ENCODE measurements at places on chromosomes 2 and 18.

GRCh38 chr2:120985174-120985996, 249.7 kb downstream of the GLI2 start:
- no peak for DNase-seq

GRCh38 chr2:196369967-196370366, 198.6 kb upstream of the STK17B start:
- DNase-seq, result no peak

GRCh38 chr2:140876015-140876414, 1254.8 kb downstream of the LRP1B start:
- DNase-seq, result no peak

GRCh38 chr2:186709529-186710450, 15.9 kb downstream of the FAM171B start:
- no peak for DNase-seq

- peak; percentile 87 for DNase-seq
Observed at GRCh38 chr2:31233741-31234682, at the start of gene EHD3. EHD3 (plus strand) TSS chr2:31234152; CDS start chr2:31234622, 470 bp downstream.

DNA sequence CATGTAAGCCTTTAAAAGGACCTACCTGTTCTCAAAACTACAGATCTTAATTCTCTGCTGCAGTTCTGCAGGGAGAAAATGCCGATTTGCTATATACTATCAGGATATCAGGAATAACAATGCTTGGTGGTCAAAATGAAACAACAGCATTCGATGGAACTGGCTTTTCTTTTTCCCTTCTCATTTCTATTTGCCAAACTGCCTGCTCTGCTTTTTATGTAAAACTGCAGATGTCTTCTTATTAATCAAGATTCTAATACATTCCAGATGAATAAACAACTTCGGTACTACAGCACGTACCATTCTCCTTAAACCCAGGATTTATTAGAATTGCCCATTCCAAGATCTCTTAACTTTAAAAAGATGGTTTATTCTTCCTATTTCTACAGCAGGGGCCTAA, 100.9 kb downstream of the ZNF521 start:
- DNase-seq, result no peak

DNA sequence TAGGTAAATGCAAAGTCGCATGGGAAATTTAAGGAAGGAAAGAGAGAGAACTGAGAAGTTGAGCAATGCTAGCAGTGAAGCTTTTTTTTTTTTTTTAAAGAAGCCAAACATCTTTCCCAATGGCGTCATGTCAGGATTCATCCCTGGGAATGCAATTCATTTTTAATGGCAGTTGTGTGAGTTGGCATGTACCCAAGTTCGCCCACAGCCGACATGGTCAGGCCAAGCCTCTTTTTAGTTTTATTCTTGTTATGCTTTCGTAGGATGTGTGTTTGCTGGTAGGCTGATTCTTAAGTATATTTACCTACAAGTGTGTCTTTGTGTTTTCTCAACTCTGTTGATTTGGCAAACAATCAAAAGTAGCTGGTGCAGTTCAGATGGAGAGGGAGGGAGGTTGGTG, 127.6 kb upstream of the ITGA6 start:
- DNase-seq, result no peak

DNA sequence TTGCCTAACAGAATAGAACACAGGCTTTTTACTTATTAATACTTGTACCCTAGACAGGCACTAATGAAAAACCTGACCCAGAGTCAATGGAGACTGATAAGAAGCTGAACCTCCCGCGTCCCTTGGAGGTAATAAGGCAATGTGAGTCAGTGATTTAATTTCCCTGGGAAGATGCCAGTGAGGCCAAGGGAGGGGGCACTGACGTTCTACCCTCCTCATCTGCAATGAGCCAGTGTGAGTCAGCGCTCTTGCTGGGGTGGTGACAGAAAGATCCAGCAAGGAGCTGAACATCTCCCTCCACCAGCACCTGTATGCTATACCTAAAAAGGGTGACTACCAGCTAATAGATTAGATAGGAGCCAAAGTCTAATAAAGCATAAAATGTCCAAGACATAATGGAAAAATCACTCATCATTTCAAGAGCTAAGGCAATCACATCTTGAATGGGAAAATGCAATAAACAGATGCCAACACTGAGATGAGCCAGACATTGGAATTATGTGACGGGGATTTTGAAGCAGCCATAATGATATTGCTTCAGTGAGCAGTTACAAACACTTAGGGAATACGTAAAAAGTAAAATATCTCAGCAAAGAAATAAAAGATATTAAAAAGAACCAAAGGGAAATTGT, 116.9 kb downstream of the TPGS2 start:
- DNase-seq, result no peak

DNA sequence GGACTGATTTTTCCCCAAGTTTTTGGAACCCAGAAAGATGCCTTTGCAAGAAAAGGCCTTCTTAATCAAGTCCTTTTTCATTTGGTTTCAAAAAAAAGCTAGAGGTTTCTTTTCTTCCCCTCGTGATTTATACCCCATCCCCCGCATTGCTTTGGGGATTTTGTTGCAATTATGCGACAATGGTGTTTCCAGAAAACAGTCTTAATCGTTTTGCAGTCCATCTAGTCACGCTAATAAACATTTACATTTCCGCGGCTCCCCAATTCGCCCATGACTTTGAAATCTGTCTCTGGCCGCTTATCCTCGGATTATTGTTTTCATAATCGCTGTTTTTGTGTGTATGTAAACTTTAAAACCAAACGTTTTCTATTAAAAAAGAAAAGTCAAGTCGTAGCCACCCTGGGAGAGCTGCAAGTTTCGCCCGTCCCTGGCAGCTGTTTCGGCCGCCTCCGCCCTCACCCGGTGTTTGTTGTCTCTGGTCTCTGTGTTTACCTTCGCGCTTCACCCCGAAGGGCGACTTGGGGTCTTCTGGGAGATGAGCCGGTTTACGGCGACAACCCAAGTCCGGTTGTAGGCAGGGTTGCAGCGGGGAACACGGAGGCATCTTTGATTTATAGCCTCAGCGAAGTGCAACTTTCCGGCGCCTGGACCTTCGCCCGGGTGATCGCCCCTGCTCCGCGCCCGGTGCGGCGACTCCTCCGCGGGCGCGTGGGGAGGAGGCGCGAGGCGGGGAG, 667 bp downstream of the SP9 start:
- DNase-seq, result peak; percentile 48

DNA sequence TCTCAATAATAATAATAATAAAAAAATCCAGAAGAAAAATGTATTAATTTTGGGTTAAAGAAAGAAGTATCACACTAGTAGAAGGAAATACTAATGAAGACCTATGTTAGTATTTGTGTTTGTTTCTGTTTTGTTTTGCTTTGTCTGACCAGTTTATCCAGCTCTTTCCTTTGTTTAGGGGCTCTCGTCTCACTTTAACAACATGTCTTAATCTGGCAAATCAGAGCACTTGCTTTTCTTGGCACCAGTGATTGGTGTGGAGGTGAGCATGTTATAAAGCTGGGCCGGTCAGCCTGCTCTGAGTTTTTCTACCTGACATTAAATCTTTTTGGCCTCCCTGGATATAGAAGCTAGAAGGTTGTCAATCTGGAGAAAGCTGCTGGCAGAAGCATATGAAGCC, 15.1 kb upstream of the MEX3C start:
- no peak for DNase-seq

GRCh38 chr2:232436381-232437194, 19.4 kb upstream of the ALPI start:
- DNase-seq, result no peak

- DNase-seq, result no peak
Observed at GRCh38 chr2:72515696-72516095, 310.1 kb downstream of the EXOC6B start.

GRCh38 chr2:54885891-54886290, 162.4 kb downstream of the EML6 start:
- DNase-seq, result no peak

- no peak for DNase-seq
Observed at GRCh38 chr18:29737190-29737589, 1305.4 kb downstream of the DSC3 start.

- DNase-seq, result no peak
Observed at GRCh38 chr2:220847589-220847988, 724.5 kb downstream of the EPHA4 start.

DNA sequence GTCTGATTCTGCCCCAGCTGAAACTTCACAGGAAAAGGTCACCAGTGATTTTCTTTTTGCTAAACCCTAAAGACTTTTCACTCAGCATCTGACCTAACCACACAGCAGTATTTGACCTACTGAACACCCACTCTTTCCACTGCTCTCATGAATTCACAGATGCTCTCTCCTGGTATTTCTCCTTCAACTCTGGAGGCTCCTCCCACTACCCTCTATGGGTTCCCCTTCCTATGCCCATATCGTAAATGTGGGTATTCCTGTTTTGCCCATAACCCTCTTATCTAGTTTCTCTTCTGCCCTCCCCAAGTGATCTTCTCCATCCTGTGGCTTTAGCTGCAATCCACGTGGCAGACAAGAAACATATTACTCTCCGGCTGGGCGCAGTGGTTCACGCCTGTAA, 7.6 kb downstream of the PLEKHM3 start:
- peak; percentile 39 for DNase-seq

Measured in activated T-cell treated with anti-CD3 and anti-CD28 coated beads, Interleukin-2, amount 50 U/mL, for 48 hours (primary cell).